ENCODE measurements at places on chromosomes 3 and 15.

DNA sequence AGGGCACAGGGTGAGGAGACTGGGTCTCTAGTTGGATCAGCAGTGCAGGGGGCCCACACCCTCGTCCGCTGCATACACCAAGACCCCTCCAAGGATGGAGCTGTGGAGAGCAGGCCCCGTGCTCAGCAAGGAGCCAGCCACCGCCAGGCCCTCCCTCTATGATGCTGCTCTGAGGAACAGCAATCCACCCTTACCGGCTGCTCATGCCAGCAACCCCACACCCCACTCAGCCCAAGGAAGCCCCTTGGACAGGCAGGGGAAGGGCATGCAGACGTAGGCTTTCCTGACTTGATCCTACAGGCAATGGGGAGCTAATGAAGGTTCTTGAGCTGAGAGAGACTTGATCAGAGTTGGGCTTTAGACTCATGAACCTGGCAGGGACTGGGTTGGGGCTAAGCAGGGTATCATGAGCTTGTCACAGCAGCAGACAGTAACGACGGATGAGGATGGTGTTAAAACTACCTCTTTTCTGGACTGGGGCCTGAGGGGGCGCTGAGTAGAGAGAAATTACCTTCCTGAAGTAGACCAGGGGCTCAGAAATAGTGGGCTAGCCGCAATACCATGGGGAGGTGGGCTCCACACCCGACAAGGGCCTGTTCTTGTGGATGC is 50.5 kb upstream of the FGD5 start:
- no peaks in the 10 kb centered on the region for H3K4me1 ChIP-seq
- no peak overlapping the region for H3K27ac ChIP-seq

DNA sequence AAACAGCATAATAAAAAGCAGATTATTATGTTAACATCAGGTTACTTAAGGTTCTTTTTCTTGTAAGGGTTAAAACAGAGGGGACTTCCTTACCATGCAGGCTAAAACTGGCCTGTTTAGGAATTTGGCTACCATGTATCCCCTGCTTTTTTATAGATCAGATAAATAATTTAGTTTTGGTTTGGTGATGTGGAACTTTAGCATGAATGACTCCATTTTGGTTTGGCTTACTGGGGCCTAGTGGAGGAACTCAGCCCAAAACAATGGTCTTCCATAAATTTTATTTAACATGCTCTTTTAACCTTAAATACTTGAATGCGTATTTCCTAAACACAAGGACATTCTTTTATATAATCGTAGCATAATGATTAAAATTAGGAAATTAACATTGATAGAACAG is 18.9 kb downstream of the GALK2 start:
- H3K27me3 ChIP-seq = no peaks in the 10 kb centered on the region
- H3K36me3 ChIP-seq = peaks cover 5% of the 10 kb centered on the region
- DNase-seq = no peak
- no peak overlapping the region for H3K4me3 ChIP-seq
- H3K27ac ChIP-seq = no peak overlapping the region
- H3K4me1 ChIP-seq = no peaks in the 10 kb centered on the region

- H3K4me3 ChIP-seq = no peak overlapping the region
- H3K36me3 ChIP-seq = no peaks in the 10 kb centered on the region
- H3K27me3 ChIP-seq = no peaks in the 10 kb centered on the region
- H3K4me1 ChIP-seq = no peaks in the 10 kb centered on the region
These were observed 90.6 kb downstream of the ABI3BP start for GRCh38 chr3:100902572-100902971.

DNA sequence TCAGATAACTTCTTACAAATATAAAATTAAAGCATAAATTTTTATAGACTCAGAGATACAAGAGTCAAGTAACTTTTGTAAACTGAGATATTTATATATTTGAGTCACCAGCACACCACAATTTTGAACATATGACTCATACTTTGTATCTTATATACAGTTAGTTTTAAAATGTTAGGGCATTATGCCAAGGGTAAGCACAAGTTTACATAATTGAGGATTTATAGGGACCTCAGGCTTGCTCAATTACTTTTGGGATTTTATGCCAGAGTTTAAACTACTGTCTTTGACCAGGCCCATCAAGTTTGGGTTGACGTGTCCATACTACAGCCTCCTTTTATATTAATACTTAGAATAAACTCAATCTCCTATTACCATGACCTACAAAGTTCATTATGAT is 7.4 kb upstream of the FGF7 start:
- no peaks in the 10 kb centered on the region for H3K27me3 ChIP-seq
- no peak overlapping the region for H3K27ac ChIP-seq
- no peaks in the 10 kb centered on the region for H3K36me3 ChIP-seq
- no peak overlapping the region for H3K4me3 ChIP-seq

DNA sequence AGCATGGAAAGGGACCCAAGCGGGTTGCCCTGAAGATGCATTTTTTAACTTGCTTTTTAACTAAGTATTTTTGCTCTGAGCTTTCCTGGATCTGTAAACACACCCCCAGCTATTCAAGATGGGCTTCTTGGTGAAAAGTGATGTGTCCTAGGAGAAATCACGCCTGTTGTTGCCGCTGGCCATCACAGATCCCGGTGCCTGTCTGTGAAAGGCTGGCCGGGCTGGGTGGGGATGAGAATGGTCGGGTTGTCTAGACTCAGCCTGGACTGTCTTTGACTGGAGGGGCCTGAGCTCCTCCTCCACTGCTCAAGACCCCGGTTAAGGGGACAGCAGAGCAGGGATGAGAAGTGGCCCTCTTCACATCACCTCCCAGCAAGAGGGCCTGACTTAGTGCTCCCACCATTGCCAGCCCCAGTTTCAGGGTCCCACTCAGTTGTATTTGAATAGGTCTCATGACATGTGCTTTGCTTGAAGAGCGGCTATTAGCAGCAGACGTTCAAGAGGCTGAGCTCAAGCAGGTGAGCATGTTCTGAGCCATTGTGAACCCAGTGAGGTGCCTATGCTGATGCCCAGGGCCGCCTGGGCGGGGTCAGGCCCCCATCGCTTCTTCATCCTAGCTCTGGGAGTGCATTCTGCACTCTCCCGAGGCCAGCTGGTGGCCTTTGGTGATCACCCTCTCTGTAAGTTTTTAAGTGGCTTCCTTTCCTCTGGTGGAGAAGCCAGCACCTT is 79.9 kb downstream of the IGF1R start:
- no peak for DNase-seq
- no peak overlapping the region for H3K4me3 ChIP-seq
- H3K27me3 ChIP-seq = no peaks in the 10 kb centered on the region

GRCh38 chr3:29577250-29577649 is 296.4 kb downstream of the RBMS3 start:
- H3K4me1 ChIP-seq = no peaks in the 10 kb centered on the region
- no peaks in the 10 kb centered on the region for H3K27me3 ChIP-seq
- H3K27ac ChIP-seq = no peak overlapping the region
- DNase-seq = no peak

- no peaks in the 10 kb centered on the region for H3K4me1 ChIP-seq
- H3K4me3 ChIP-seq = no peak overlapping the region
- H3K36me3 ChIP-seq = no peaks in the 10 kb centered on the region
These were observed 568.9 kb downstream of the EDEM1 start for GRCh38 chr3:5756443-5756842.

- no peaks in the 10 kb centered on the region for H3K36me3 ChIP-seq
- no peak overlapping the region for H3K4me3 ChIP-seq
- H3K27me3 ChIP-seq = no peaks in the 10 kb centered on the region
- H3K27ac ChIP-seq = no peak overlapping the region
- DNase-seq = no peak
These were observed 397.2 kb downstream of the GAP43 start for GRCh38 chr3:116020495-116020894.

DNA sequence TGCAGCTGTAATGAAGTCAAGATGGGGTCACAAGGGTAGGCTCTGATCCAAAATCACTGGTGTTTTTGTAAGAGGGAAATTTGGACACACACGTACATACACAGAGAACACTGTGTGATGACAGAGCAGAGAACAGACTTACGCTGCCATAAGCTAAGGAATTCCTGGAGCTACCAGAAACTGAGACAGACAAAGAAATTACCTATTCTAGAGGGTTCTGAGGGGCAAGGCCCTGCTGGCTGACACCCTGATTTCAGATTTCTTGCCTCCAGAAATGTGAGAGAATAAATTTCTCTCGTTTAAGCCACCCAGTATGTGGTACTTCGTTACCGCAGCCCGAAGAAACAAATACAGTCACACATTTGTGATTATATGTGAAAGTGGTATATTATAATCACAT is 24.8 kb downstream of the CBLB start:
- H3K4me1 ChIP-seq = peaks cover 15% of the 10 kb centered on the region
- peaks cover 12% of the 10 kb centered on the region for H3K36me3 ChIP-seq
- no peaks in the 10 kb centered on the region for H3K27me3 ChIP-seq
- H3K27ac ChIP-seq = no peak overlapping the region
- H3K4me3 ChIP-seq = no peak overlapping the region
- no peak for DNase-seq

DNA sequence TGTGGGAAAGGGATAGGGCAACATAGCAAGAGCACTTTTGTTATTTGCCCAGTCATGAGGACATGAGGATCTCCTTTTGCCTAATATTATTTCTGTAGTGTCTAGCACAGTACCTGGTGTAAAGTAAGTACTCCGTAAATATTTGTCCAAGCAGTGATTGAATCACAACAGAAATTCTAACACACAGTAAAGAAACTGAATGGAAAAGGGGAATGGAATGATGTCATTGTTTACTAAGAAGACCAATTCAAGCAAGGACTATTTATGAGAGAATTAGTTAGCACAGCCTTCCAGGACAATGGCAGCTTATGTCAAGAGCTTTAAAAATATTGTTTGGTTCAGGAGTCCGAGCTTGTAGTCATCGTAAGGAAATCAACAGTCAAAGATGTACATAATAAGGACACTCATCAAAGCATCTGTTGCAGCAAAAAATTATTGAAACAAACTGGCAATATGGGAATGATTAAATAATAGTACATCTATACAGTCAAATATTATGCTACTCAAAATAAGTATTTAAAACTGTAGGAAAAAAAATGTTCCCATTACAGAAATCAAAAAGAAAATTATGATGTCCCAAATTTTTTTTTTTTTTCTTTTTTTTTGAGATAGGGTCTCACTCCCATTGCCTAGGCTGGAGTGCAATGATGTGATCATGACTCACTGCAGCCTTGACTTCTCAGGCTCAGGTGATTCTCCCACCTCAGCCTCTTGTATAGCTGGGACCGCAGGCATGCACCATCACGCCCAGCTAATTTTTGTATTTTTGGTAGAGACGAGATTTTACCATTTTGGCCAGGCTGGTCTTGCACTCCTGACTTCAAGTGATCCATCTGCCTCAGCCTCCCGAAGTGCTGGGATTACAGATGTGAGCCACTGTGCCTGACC is 17.9 kb downstream of the CAPN7 start:
- peaks cover 76% of the 10 kb centered on the region for H3K36me3 ChIP-seq
- no peak overlapping the region for H3K4me3 ChIP-seq
- H3K4me1 ChIP-seq = no peaks in the 10 kb centered on the region
- no peaks in the 10 kb centered on the region for H3K27me3 ChIP-seq
- H3K27ac ChIP-seq = no peak overlapping the region

GRCh38 chr15:49908236-49908932 is 210.6 kb downstream of the ATP8B4 start:
- no peak for DNase-seq
- no peaks in the 10 kb centered on the region for H3K27me3 ChIP-seq
- no peak overlapping the region for H3K4me3 ChIP-seq

GRCh38 chr3:195094191-195094921 is 176.6 kb downstream of the XXYLT1 start:
- H3K27me3 ChIP-seq = no peaks in the 10 kb centered on the region
- no peak overlapping the region for H3K27ac ChIP-seq
- no peaks in the 10 kb centered on the region for H3K36me3 ChIP-seq
- H3K4me3 ChIP-seq = no peak overlapping the region
- H3K4me1 ChIP-seq = no peaks in the 10 kb centered on the region
- DNase-seq = no peak

DNA sequence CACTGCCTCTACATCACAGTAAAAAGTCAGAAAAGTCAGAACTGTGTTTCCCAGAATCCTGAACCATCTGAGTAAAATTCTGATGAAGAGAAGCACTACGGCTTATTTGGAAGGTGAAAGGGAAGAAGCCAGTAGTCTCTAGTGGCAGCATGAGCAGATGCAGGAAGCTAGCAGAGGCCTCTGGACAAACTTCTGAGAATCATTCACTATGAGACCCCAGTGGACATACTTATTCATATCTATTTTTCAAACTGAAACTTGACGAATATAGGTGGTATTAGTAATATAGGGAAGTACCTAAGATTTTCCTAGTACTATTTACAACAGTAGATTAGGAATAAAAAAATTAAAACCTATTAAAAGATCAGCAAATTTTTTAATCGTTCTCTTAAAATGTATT is 272.8 kb upstream of the TTC14 start:
- no peak overlapping the region for H3K4me3 ChIP-seq
- H3K36me3 ChIP-seq = no peaks in the 10 kb centered on the region
- no peak for DNase-seq

DNA sequence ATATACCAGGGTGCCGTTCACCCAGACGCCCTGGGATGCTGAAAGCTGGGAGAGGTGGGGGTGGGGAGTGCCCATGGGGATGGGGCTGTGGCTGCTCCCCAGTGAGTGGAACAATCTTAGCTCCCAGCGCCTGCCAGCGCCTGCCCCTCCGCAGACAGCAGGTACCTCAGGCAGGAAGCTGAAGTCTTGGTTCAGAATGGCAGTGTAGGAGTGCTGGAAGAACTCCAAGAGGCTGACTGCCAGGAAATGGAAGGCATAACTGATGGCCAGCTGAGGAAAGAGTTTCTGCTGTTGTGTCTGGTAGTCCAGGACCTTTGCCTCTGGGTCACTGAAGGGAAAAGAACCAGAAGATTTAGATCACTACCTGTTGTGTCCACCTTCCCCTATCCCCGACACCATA is 8.4 kb downstream of the ACOX2 start:
- no peaks in the 10 kb centered on the region for H3K27me3 ChIP-seq
- no peak overlapping the region for H3K4me3 ChIP-seq
- H3K27ac ChIP-seq = no peak overlapping the region
- peaks cover 5% of the 10 kb centered on the region for H3K4me1 ChIP-seq

DNA sequence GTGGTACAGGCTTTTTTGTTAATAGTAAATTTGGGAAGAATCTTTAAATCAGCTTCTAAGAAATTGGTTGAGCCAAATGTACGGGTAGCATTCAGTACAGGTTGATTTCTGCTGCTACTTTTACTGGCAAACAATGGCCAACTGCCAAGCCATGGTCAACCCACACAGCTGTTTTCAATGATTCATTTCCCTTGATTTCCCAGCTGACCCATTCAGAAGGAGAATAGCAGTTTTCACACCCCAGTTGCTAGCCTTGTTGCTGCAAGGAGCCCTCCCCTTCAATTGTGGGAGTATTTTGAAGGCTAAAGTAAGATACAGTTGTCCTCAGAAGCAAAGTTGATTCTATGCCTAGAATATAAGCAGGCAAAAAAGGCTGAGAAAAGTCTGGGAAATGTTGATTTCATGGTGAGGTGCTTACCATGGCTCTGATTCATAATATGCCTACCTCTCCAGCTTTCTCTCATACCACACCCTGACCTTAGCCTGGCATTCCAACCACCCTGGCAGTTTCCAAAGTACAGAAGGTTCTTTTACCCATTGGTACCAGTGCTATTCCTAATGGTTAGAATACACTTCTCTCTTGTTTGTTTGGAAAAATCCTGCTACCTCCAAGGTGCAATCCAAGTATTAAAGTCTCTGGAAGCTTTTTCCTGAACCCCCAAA is 320.3 kb upstream of the TGFBR2 start:
- DNase-seq = no peak
- H3K36me3 ChIP-seq = no peaks in the 10 kb centered on the region
- no peaks in the 10 kb centered on the region for H3K4me1 ChIP-seq
- H3K27ac ChIP-seq = no peak overlapping the region
- H3K4me3 ChIP-seq = no peak overlapping the region
